ENCODE measurements at places on chromosomes 12 and 14.

- DNase-seq, result no peak
Observed at GRCh38 chr12:33314223-33314622, 125.4 kb downstream of the SYT10 start.

GRCh38 chr12:71828813-71829212 lies 10.7 kb upstream of the TBC1D15 start:
- DNase-seq, result no peak

DNA sequence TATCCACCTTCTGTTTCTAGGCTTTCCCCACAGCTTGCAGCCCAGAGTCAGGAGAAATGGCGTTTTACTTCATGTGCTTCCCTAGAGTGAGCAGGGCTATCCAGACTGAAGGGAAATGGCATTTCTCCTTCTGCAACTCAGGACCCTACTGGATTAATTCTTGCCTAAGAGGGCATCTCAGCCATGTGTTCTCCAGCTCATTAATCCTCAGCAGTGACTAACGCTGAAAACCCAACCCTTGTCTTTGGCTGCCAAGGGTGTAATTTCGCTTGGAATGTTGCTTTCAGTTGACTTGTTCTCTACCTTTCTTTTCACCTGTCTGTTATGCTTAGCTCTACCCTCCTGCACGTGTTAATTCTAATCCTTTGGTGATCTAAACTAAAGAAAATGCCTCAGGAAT lies 21.0 kb upstream of the EMP1 start:
- no peak for DNase-seq

DNA sequence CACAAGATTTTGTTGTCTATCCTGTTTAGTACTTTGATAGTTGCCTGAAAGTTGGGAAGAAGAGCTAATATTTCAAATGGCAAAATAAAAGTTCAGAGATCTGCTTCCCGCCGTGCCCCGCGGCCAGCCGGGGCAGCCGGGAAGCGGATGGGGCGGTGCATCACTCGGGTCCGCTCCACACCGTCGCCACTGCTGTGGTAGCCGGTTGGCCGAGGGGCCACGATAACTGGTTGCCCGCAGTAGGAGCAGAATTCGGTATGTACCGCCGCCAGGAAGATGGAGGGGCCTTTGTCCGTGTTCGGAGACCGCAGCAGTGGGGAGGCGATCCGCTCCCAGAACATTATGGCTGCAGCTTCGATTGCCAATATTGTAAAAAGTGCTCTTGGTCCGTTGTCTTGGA lies 427.2 kb upstream of the PDE3A start:
- DNase-seq, result no peak

DNA sequence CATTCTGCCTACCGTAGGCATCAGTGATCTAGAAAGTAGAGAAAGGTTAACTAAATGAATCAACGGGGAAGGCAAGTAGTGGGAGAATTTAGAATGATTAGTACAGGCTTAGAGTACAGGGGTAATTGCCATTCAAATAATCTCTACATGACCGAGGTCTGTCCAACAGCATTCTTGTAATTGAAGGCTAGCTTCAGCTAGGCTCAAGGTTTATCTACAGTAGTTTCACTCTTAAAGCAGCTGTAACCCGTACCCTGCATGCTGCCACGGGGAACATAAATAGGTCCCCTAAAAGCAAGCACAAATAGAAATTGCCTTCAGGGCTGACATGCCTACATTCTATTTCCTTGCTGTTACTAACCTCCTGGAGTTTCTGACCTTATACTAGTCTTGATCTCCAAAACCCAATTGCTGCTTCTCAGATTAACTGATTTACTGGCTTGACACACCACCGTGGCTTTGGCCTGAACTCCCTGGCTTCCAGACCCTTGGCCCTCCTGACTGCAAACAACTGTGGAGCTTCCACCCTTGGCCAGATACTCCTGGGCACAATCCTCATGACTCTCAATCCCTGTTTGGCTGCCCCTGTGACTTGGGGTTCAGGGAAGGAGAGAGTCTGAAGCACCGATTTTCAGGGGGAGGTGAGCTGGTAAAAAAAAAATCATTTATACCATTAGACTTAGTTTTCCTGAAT lies 242.1 kb upstream of the FOXN3 start:
- DNase-seq, result no peak
